ENCODE measurements at places on chromosomes 2 and 18. TPM values are rescaled to one million over a fixed set of nuclear protein-coding genes. Genes with fewer than 3 reads are reported as not detected.

- DNase-seq, result no peak
Measured at GRCh38 chr18:8943900-8944870, 158.3 kb upstream of the NDUFV2 start.

- DNase-seq, result no peak
Measured at GRCh38 chr2:83953697-83954096, 505.4 kb downstream of the SUCLG1 start.

DNA sequence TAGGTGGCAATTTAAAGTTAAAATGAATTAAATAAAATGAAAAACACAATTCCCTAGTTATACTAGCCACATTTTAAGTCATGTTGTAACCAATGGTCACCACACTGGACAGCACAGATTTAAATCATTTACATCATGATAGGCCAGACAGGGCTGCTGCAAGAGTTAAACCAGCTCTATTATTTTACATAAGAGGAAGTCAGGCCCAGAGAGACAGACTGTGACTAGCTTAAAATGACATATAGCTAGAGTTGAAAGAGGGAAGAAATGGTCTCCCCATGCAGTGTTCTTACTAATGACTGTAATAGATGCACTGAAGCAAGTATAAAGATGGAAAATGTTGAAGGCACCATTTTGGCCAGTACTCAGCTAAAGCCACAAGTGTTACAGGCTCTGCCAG, 69.6 kb downstream of the SLC66A3 start:
- DNase-seq, result no peak

- no peak for DNase-seq
Measured at GRCh38 chr2:203567691-203568090, 32.6 kb upstream of the RAPH1 start.

DNA sequence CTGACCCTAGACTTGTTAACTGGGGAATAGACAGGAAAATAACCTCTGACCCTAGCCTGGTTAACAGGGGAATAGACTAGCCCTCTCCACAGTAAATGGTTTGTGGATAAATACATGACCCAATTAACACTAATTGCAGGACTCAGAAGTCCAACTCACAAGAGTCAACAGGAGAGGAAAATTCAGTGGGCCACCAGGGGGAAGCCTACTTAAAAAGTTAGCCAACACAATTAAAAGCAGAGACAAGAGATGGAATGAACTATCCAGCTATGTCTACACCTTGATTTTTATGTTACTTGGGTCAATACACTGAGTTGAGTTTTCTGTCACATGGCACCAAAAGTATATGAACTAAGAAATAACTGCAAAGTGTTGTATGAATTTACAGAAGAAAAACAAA, 158.8 kb upstream of the SLC39A10 start:
- peak; percentile 16 for DNase-seq

GRCh38 chr2:36812196-36812595, 115.7 kb downstream of the VIT start:
- DNase-seq, result no peak

DNA sequence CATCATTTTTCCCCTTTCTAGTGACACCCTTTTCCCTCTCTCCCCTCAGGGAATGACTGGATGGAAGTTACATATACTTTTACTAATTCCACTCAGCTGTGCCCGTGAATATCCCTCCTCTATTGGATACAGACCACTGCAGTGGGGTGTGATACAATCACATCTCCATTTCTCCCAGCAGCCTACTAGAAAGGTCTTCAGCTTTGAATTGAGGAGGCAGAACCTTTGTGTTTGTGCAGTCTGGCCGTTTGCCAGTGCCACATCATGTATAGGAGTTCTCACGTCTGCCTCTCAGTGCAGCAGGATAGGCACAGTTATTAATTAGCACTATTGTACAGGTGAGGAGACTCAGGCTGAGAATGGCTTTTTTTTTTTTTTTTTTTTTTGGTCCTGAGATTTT, 16.4 kb downstream of the TNFRSF11A start:
- no peak for DNase-seq

DNA sequence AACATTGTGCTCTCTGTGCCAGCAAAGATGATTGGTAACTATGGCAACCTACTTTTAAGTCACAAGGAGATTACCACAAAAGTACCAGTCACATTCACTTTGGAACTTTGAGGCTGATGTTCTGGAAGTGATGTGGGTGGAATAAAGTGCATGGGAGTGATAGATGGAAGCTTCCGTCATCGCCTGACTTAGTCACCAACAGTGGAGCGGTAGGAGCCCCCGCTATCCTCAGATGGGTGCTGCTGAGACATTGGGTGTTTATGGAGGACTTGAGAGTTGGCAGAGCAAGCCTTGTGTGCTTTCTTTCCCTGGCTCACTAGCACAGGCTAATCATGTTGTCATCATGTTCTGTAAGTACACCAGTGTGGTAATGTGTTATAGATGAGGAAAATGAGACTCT, 4.6 kb downstream of the PPP1R7 start:
- DNase-seq, result no peak

GRCh38 chr2:134261398-134262131, 7.7 kb downstream of the MGAT5 start:
- no peak for DNase-seq

DNA sequence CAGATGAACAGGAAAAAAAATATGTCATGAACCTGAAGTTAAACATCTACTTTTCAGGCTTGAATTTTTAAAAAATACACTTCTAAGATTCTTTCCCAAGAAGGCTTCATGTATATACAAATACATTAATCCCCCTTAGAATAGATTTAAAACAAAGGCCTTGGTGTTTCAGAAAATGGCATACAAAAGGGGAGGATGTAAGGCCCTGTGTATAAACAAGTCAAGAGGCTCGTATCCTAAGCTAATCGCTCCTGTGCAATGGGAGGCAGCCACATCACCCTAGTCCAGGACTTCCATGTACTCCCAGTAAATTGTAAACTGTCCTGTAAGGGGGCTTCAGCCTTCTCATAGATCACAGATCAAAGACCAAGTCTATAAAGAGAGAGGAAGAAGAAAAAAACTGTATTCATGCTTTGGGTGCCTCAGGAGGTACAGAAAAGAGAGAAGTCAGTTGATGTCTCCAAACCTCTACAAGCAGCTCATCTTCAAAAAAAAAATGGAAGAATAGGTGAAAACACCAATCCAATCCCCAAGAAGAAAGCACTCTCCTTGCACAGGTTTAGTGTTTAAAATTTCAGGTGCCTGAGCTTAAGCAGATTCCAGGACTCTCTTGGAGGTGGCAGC, 53.9 kb downstream of the ANKRD44 start:
- DNase-seq, result no peak

DNA sequence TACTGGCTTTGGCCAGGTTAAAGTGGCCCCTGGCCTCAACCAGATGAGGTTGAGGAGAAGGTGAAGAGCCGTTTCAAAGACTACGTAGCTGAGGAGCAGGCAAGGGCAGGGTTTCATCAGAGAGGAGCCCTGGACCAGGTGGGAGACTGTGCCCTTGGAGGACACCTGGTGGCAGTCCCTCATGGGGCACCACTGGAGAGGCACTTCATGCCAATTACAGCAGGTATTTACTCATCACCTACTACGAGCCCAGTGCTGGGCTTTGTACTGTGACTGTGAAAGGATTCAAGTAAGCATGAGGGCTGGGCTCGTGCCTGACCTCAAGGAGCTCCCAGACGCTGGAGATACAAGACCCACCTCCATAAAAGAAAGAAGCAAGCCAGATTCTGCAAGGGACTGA, 37.6 kb downstream of the SMAD7 start:
- DNase-seq, result no peak

GRCh38 chr18:63298400-63299365, 20.9 kb downstream of the BCL2 start:
- DNase-seq, result no peak

DNA sequence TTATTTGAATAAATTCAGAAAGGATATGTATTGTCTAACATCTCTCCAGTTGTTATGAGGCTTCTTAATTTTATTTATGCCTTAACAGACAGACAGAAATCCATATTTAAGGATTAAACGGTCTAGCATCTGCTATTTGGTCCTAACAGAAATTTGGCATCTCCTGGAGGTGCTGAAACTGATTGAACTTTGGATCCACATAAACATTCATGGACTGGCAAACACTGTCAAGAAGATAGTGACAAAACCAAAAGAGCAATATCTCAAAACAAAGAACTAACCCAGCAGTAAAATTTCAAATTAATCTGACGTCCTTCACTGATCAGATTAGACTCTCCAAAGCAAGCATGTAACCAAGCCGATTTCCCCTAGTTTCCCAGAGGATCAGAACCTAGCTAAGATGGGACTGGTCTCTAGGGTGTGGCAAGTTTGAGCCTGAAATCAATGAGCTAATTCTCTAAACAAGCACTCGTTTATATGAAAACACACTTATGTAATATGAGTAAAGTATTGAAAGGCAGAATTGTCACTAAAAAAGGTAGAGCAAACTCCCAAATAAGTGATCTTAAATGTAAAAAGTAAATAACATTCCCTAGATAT, 139.5 kb downstream of the NOL4 start:
- no peak for DNase-seq

DNA sequence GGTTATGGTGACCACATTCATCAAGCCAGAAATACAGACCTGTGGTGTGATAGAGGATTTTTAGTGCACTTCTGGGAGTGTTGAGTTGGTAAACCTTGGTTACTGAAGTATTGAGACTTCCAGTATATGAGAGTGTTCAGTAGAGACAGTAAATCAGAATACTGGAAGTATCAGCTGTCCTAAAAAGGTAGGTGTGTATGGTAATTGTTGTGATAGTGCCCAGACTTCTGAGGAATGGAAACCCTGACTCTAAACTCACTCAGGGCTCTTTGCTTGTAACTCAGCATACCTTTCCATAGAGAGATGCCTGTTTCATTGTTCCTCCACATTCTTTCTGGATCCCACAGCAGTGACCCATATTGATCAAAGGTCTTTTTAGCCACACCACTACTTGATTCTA, 217.1 kb downstream of the SETBP1 start:
- no peak for DNase-seq

DNA sequence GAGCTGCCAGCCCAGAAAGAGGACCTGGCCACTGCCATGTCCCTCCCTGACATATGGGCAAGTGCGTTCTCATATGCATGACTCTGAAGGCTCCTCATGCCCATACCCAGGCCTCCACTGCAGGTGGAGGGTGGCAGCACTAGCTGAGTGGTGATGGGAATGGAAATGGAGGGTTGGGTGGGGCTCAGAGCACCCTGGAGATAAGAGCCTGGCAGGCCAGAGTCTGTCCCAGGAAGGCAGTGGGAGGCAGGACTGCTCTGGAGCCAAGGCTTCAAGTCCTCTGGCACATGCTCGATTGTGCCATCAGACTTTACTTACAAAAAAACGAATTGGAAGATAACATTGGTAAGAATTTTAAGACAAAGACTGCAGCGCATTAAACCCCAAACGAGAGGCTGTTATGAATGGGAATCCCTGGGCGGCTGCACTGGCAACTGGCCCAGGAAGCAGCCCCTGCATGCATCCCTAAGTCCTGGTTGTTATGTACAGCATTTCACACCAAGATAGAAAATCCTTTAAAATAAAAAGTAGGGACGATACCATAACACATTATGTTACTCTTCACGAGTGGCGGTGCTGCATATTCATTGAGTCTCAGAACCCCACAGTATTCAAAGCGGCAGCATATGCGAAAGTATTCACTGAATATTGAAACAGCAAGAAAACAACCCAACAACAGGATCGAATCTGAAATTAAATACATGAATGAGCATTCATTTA, 81.7 kb upstream of the FAM98A start:
- DNase-seq, result peak; percentile 17

- DNase-seq, result no peak
Measured at GRCh38 chr2:205293559-205293958, 388.7 kb upstream of the NRP2 start.

- DNase-seq, result no peak
Measured at GRCh38 chr18:286515-287310, 18.9 kb upstream of the THOC1 start.

DNA sequence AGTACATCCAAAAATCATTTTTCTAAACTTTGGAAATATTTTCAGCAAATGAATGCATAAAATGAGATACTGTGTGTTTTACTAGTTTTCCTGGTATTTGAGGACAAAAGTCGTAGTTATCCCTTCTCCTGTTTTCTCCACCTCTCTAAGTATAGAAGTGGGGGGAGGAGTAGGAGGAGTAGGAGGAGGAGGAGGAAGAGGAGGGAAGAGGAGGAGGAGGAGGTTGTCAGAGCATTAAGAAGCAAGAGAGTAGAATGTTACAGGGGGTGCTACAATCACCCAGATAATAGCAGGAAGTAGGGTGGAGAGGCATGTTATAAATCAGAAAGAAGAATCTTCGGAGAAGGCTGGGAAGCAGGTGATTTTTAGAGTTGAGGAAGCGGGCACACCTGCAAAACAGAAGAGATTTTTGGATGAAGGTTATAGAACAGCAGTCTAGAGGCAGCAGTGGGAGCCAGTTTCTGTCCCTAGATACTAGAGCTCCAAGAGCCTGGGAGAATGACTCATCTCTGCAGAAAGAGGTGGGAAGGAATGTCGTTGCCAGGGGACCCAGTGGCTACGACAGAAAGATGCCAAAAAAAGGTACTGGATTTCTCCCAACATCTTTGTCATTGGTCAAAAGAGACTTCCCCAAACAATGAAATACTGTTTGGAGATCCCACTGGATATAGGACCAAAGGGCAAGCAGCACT, 44.2 kb upstream of the AQP4 start:
- DNase-seq, result peak; percentile 88

The LYPD6B gene
- total RNA-seq, result 9.4 TPM

The WDSUB1 gene
- 10.4 TPM for total RNA-seq

The EN1 gene
- total RNA-seq, result 0.40 TPM

The HMSD gene
- total RNA-seq, result 1.2 TPM

The IL1F10 gene
- total RNA-seq, result not detected

The MEP1B gene
- total RNA-seq, result 0.20 TPM

The ZSWIM2 gene
- total RNA-seq, result 0.28 TPM

The CHRNG gene
- 0.06 TPM for total RNA-seq

The MAP3K2 gene
- total RNA-seq, result 51.0 TPM

The CNDP1 gene
- 2.4 TPM for total RNA-seq

The DLX1 gene
- not detected for total RNA-seq
